Activated naive CD4-positive, alpha-beta T cell (primary cell): ENCODE measurements at places on chromosomes 3 and 15.

DNA sequence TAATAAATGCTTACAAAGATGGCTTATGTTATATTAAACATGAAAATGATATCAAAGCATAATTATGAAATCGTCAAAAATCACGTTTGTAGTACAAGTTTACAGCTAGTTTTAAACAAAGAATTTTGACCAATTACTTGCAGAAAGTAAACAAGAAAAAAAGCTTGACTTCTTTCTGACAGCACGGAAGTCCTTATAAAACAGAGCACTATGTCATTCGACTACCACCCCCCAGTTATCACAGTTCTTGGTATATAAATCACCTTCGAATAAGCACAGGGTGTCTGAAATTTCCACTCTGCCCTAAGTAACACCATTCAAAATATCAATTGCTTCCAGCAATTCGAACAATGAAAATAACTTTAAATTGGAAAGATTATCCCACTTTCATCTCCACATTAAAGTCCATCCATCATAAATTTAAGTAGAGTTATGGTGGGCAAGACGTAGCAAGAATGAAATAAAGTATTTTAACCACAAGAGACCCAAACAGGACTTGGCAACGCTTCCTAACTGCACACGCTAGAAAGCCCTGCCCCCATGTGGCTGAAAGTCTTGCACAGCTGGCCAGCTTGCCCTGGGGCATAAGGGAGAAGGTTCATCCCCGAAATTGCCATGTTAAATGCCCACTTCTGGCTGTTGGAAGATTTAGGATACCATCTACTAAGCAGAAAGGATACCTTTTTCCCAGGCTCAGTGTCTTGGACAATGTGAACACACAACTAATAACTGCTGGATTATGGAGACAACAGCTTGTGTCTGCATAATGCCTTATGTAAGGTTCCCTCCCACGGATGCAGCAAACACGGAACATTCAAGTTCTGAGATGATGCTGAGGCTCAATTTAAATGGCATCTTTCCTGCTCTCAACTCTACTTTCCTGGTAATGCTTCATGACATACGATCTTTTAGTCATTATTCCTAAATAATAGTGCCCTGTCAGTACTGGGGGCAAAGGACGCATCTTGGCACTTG is 116.4 kb upstream of the TJP1 start:
- DNase-seq, result no peak

DNA sequence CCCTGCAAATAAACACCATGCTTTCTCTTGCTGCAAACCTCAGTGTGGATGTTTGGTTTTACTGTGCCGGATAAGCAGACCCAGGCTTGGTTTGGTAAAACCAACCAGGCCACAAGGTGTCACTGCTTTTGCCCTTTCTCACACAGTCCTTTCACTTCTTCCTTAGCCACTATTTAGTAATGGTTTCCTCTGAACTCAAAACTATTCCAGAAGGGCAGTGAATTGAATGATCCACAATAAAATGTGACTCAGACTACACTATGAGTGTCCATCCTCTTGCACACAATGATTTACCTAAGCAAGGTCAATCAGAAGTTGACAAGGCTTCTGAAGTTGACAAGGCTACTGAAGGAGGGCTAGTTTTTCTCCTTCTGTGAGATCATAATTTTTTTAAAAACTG is 552.4 kb upstream of the CCDC54 start:
- DNase-seq, result no peak

DNA sequence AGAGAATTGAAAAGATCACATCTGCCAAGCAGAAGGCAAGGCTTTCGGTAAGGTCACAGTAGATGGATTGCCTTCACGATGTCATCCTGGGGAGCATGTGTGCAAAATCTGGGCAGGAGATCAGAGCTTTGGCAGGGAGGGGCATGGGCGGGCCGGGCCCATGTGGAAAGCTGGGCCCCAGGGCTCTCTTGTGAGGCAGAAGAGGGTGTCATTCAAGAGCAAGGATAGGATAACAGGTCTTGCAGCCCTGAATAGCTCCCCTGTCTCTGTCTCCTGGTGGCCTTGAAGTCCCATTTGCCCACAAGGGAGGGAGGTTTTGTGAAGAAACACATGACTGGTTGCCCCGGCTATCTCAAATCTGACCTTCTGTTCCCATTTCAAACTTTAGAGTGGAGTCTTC is 172.0 kb downstream of the OPA1 start:
- no peak for DNase-seq

GRCh38 chr3:172145031-172145686 is 105.8 kb downstream of the FNDC3B start:
- no peak for DNase-seq

- no peak for DNase-seq
These were observed 204.8 kb downstream of the PDZRN3 start for GRCh38 chr3:73419942-73420341.

DNA sequence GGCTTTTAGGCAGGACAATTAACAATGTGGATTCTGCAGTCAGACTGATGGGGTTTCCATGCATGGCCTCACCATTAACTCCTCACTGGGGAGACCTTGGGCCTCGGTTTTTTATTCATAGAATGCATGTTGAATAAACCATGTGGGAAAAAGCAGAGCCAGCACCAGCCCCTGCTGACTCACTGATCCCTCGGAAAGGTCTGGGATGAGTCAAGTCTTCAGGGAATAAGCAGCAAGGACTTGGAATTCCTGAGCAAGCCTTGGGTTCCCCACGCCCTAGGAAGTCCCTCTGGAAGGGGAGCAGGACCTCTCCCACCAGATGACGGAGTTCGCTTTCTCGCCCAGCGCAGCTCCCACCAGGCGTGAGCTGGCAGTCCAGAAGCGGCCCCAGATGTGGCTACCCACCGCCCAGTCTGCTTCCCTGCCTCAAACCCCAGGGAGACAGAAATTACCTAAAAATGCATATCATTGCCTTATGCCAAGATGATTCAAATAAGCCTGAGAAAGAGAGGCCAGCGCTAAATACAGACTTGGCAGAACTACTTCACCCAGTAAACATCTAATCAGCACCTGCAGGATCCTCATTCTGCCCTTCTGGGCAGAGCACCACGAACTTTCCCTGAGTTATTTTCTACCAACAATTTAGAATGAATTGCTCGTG is 45.4 kb downstream of the BTD start:
- no peak for DNase-seq

GRCh38 chr15:61680260-61681037 is 379.8 kb downstream of the VPS13C start:
- DNase-seq, result no peak

DNA sequence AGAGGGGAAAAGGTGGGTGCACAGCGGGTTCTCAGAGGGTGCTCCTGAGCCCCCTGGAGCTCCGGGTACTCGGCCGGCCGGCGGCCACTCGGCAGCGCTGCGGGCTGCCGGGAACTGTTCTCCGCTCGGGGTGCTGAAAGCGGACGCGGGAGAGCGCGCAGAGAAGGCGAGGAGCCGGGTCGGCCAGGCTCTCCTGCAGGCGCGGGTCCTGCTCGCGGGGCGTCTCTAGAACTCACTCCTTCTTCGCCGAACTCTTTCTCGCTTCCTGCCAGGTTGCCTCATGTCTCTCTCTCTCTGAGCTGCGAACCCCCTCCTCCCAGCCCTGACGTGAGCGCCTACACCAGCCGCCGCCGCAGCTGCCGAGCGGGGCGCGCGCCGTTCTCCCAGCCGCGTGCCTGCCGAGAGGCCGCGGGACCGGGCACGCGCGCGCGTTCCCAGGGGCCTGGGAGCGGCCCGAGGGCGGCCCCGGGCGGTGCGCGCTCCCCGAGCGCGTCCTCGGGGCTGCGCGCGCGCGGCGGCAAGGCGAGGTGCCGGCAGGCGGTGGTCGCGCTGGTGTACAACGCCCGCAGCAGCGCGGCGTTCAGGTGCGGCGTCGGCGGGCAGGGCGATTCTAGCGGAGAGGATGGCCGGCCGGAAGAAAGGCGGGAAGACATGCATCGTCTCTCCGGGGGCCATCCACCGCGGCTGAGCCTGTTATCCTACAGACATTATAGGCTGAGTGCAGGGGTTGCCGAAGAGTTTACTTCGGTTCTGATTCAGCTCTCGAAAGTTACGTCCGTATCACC is at the start of gene PEX5L:
PEX5L (minus strand) TSS at position 267 of the 785 bp plus-strand sequence. CDS start 338 bp downstream, outside the sequence.
- no peak for DNase-seq

GRCh38 chr3:127518456-127519081 is 72.0 kb downstream of the TPRA1 start:
- no peak for DNase-seq

- DNase-seq, result no peak
These were observed 473.6 kb upstream of the CBLB start for GRCh38 chr3:106342386-106342785.

DNA sequence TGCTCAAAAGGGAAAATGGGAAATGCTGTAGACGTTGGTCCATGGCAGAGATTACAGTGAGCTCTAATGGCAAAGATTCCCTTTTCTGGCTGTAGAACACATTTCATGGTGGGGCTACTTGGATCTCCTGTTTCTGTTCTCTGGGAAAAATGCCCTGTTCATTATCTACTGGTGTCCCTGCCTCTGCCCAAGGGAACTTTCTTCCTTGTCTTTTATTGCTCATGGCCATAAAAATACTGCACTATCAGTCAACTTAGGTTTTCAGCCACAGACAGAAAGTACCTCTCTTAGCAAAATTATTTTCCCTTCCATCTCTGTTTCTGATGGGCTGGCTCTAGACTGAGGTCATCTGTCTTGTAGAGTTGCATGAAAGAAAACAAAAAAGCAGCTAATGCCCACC is 98.9 kb downstream of the PDCD6IP start:
- DNase-seq, result no peak
